ENCODE measurements at places on chromosomes 2 and 18. TPM values are rescaled to one million over a fixed set of nuclear protein-coding genes. Genes with fewer than 3 reads are reported as not detected.

DTNB gene
- total RNA-seq, result 7.8 TPM

TMEM198 gene
- total RNA-seq, result 0.76 TPM

ZBTB7C gene
- 38.2 TPM for total RNA-seq

INHBB gene
- total RNA-seq, result 0.66 TPM

CFAP221 gene
- not detected for total RNA-seq

NFE2L2 gene
- total RNA-seq, result 169 TPM

PPP3R1 gene
- 25.8 TPM for total RNA-seq

SRBD1 gene
- 16.1 TPM for total RNA-seq

IL36B gene
- total RNA-seq, result not detected

SH3YL1 gene
- total RNA-seq, result 64.9 TPM

C2orf15 gene
- total RNA-seq, result 1.2 TPM

CHRNA1 gene
- not detected for total RNA-seq

CRYBA2 gene
- not detected for total RNA-seq

SFT2D3 gene
- total RNA-seq, result 3.3 TPM

POTEC gene
- total RNA-seq, result not detected

RFTN2 gene
- total RNA-seq, result 2.7 TPM

RAD51AP2 gene
- total RNA-seq, result 0.19 TPM

VIL1 gene
- not detected for total RNA-seq

EVX2 gene
- not detected for total RNA-seq

ASB18 gene
- total RNA-seq, result not detected

DQX1 gene
- total RNA-seq, result 3.8 TPM

MYO7B gene
- not detected for total RNA-seq

SLC11A1 gene
- 7.6 TPM for total RNA-seq
